ENCODE measurements at places on chromosomes 5 and 9.
A peak's percentile ranks its signal among the peaks of the same experiment; 100 is the strongest.

- no peak for DNase-seq
Measured at GRCh38 chr9:137082222-137082924, 4.4 kb upstream of the MAN1B1 start.

- no peak for DNase-seq
Measured at GRCh38 chr9:126406075-126406667, 79.5 kb downstream of the MVB12B start.

- DNase-seq = no peak
Measured at GRCh38 chr5:151751091-151751490, 7.3 kb downstream of the ATOX1 start.

- DNase-seq = no peak
Measured at GRCh38 chr5:172383191-172383802, 71.0 kb downstream of the SH3PXD2B start.

GRCh38 chr5:160747987-160748386, 104.0 kb downstream of the ATP10B start:
- no peak for DNase-seq

DNA sequence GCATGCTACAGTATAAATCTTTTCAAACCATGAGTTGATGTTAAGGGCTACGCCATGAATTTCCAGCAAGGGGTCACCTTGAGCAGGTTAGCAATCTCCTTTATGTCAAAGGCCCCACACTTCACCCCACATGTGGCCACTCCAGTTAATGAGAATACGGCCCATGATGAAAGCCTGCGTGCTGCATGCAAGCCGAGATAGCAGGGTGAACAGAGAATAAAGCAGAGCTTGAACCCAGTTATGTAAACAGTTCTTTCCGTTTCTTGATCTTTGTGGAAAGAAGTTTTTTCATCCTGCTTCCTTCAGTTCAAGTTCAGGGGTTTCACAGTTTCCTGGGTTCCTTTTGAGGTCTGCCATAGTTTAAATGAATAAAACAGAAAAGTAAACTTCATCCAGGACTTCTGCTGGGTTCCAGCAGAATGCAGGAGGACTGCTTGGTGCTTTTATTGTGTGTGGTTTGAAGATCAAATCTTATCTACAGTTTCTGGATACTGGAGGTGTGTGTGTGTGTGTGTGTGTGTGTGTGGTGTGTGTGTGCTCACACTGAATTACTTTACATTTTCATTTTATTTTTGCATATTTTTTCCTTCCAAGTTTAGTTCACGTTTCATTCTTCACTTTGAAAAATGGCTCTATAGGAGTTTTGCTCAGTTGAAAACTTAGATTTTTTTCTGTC, 87.1 kb downstream of the HMHB1 start:
- DNase-seq = no peak

GRCh38 chr9:86549401-86549811, 195.2 kb upstream of the TUT7 start:
- no peak for DNase-seq

DNA sequence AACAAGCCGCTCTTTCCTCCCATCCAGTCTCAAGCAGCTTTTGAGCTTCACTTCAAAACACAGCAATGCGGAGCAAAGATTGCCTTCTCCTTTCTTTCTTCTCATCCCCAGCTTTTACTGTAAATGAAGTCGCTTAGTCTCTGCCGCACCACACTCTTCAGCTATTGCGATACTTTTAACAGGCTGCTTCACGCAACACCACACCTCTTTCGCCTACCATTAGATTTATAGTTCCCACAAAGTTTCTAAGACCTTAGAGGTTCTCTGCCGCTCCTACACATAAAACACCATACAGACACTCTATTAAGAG, 711 bp downstream of the PGGT1B start:
- no peak for DNase-seq

- DNase-seq = no peak
Measured at GRCh38 chr9:112817860-112818203, 67.3 kb downstream of the SNX30 start.

DNA sequence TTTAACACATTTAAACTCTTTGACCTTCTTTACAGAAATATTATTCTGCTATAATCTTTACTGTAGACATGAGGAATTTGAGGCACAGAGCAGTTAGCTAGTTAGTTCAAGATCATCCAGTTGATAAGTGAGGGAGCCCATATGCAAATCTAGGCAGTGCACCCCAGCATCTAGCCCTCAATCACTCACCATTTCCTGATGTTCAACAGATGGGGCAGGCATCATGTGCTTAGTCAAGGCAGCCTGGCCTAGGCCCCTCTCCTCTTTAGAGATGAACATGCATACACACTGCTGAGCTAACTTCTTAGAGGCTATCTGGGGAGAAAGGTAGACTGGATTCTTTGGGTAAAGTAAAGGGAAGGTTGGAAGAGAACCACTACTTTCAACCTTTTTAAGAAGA, 206.8 kb upstream of the SLC24A2 start:
- no peak for DNase-seq

DNA sequence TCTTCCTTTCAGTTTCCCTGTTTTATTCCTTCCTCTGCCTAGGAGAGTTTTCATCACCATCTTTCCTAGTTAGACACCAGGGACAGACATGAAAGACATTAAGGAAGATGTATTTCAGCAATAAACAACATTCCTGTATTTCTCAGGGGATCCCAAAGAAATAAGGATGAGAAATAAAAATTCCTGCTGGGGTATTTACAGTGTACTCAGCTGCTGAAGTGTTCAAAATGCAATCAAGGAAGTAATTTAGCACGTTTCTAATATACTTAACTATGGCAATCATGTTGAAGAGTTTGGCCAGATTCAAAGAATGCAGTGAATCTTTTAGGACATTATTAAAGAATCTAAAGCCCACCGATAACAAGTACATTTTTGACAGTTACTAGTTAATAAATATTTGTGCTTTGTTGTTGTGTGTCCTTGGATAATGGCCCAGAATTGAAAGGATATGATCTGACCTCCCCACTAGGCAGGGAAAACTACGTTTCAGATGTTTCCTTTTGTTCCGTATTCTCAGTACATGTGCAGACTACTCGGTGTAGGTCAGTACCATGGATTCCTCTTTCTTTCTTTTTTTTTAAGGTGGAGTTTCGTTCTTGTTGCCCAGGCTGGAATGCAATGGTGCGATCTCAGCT, 46.8 kb downstream of the INIP start:
- no peak for DNase-seq

GRCh38 chr9:85630676-85631075, 111.1 kb downstream of the AGTPBP1 start:
- no peak for DNase-seq

DNA sequence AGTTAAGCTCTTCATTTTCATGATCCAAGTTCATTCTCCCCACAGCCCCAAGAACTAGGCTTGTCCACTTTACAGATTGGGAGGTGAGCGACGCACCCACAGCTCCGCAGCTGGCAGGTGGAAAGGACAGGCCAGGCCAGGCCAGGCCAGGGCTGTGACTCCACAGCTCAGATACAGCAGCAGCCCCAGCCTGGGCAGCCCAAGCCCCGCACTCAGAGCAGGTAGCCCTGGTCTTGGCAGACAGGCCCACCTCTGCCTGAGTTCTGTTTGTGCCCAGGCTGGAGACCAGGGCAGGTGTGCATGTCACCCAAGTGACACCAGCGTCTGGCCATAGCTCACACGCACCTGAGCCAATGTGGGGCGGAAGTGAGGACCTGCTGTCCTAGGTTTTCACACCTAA, 124.7 kb downstream of the WNK2 start:
- no peak for DNase-seq

- DNase-seq = peak; percentile 13
Measured at GRCh38 chr9:131578731-131579504, 33.6 kb downstream of the PRRT1B start.

DNA sequence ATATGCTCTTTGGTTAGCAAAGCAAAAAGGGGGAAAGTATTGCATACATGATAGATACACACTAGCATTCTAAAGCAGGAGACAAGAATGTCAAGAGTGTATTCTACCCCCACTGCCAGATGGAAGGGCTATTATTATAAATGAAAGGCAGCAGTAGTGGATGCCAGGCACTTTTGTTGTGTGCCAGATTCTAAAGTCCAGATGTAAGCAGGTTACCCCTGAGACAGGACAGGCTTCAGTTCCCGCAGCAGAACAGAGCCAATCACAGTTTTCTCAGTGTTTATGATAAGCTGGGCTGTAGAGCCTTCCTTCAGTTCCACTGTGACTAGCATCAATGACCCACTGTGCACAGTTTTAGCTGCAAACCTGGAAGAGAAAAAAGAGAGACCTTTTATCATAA, 226.6 kb upstream of the TBCA start:
- no peak for DNase-seq

DNA sequence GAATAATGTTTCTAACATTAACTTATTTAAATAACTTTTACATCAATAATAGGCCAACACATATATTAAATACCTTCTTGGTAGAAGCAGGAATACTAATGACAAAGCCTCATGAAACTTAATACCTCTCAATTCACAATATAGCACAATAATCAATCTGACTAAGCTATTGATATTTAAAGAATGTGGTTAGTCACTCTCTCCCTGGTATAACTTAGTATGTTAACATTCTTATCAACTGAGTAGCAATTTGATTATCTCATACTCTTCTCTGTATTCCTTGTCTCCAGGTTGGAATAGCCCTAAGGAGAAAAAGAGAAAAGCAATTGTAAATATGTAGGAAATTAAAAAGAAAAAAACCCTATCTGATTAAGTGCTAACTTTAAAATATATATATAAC, 4.9 kb upstream of the PGGT1B start:
- no peak for DNase-seq

- no peak for DNase-seq
Measured at GRCh38 chr5:93343570-93343969, 237.4 kb downstream of the NR2F1-AS1 start.

DNA sequence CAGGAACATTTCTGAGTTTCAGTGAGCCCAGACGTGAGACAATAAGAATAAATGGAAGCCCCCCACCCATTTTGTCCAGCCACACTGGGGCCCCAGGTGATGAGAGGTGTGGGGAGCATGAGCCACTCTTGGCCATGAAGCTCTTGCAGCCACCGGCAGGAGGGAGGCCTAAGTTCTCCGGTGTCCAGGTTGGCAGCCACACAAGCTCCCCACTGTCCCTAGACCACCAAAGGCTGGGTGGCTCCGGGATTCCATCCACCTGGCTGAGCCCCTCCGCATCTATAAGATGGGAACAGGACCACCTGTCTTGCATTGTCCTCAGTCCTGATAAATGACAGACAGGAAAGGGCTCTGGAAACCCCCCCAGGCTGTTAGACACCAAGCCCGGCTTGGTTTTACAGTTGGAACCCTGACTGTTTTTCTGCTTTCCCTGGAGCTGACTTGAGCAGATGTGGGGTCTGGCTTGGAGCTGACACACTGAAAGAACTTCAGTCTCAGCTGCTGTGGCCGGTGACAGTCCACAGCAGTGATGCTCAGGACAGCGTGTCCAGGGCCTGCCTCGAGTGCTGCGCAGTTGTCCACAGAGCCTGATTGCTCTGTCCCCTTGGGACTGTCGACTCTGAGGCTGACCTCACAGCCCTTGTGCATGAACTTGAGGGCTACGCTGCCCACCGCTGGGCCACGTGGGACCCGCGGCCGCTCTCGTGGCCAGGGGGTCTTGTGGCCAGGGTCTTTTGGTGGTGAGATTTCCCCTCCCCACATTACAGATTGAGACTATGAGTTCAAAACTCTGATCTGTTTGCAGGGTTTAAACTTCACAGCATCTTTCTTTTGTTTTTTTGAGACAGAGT, 74.8 kb downstream of the PSMB7 start:
- DNase-seq = no peak

GRCh38 chr5:167730121-167730520, 561.3 kb upstream of the WWC1 start:
- DNase-seq = no peak

DNA sequence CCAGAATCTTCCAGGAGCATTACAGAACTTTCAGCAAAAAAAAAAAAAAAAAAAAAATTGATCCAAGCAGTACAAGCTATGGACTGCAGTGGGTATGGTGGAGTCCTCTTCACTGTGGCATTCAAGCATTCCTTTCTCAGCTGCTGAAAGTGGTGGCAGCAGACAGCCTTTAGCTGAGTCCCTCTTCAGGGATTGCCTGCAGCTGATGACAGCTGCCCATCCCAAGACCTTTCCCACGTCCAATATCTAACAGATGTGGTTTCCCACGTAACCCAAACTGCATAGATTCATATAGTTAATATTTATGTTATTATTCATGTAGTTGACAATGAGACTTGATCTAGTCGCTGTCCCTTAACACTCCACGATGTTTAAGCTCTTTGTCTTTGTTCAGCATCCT, 475.9 kb downstream of the TLE1 start:
- no peak for DNase-seq

DNA sequence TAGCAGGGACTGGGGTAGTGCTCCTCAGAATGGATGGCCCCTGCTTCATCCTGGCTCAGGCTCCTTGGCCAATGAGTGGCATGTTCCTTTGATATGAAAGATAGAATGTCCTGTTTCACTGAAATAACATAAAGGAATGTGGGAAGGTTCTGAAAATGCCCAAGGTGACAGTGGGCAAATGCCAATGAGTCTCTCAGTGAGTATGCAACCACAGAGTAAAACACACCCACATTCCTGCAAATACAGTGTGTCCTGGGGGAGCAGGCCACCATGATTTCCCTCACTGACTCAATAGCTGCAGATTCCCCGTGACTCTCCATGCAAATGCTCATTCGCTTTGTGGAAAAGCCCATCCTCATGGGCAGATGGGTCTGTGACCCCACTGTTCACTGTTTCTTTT, 36.4 kb downstream of the ZNF366 start:
- DNase-seq = no peak

GRCh38 chr9:72733895-72734294, 212.5 kb downstream of the TMC1 start:
- no peak for DNase-seq

GRCh38 chr9:5536684-5537083, 26.4 kb downstream of the PDCD1LG2 start:
- DNase-seq = no peak

- no peak for DNase-seq
Measured at GRCh38 chr9:123999661-124000060, 11.9 kb upstream of the LHX2 start.

Data from activated CD8-positive, alpha-beta memory T cell treated with anti-CD3 and anti-CD28 coated beads for 4 hours (primary cell).